ENCODE measurements at places on chromosomes 16 and 17.

- peak; percentile 43 for DNase-seq
Observed at GRCh38 chr16:53892155-53892554, 188.2 kb downstream of the FTO start.

- DNase-seq: no peak
Observed at GRCh38 chr16:51637770-51638094, 486.7 kb upstream of the SALL1 start.

GRCh38 chr17:64504769-64505339 is 1.2 kb downstream of the DDX5 start:
- no peak for DNase-seq

- no peak for DNase-seq
Observed at GRCh38 chr17:83096401-83097224, 17.2 kb downstream of the METRNL start.

GRCh38 chr17:77887464-77888241 is 70.8 kb upstream of the TNRC6C start:
- DNase-seq: peak; percentile 95

- no peak for DNase-seq
Observed at GRCh38 chr17:81330884-81331245, 35.8 kb upstream of the SLC38A10 start.

DNA sequence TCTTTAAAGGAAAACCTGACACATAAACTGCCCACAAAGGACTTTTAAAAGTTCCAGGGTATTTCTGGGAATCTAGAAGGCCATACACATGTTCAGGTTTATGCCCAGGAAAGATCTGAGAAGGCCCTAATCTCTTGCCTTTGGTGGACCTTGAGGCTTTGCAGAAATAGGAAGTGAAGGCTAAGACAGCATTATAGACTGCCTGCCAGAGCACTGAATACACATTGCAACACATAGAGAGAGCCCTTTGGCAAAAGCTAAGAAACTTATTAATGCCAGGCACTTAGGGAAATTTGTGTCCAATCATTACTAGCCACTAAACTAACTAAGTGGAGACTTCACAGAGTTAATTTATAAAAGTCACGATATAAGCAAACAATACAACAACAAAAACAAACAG is 70.4 kb downstream of the MMD start:
- no peak for DNase-seq

- no peak for DNase-seq
Observed at GRCh38 chr17:53950858-53951250, 128.1 kb downstream of the KIF2B start.
